CD4-positive, alpha-beta memory T cell (primary cell): ENCODE measurements at places on chromosomes 16 and 17.

GRCh38 chr17:9959377-9959981 is 54.4 kb upstream of the RCVRN start:
- no peak for DNase-seq
- H3K4me1 ChIP-seq = no peaks in the 10 kb centered on the region
- H3K27me3 ChIP-seq = no peaks in the 10 kb centered on the region
- H3K27ac ChIP-seq = no peak overlapping the region

GRCh38 chr17:385178-385835 is 32.7 kb upstream of the RPH3AL start:
- H3K4me1 ChIP-seq = peaks cover 5% of the 10 kb centered on the region
- H3K36me3 ChIP-seq = no peaks in the 10 kb centered on the region
- H3K4me3 ChIP-seq = no peak overlapping the region
- H3K27me3 ChIP-seq = peaks cover 3% of the 10 kb centered on the region

GRCh38 chr16:72291121-72291520 is 119.2 kb upstream of the PMFBP1 start:
- H3K4me3 ChIP-seq = no peak overlapping the region
- no peaks in the 10 kb centered on the region for H3K4me1 ChIP-seq
- H3K36me3 ChIP-seq = no peaks in the 10 kb centered on the region
- no peak for DNase-seq
- no peaks in the 10 kb centered on the region for H3K27me3 ChIP-seq

DNA sequence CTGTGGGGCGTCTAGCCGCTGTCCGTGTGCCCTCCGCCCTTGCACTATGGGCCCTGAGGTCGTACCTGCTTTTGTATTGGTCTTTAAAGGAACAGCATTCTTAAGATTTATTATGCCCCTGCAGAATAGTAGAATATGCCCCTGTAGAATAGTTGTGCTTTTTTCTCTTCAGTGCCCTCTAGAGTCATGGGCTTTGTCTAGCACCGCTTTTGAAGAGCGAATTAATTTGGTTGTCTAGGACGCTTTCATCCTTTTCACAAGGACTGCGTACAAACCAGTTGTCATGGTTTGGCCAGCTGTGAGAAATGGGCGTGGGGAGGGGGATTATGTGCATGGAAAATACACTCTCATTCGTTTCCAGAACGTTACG is 621 bp downstream of the CEP95 start:
- peaks cover 43% of the 10 kb centered on the region for H3K4me1 ChIP-seq
- H3K27ac ChIP-seq = peak overlapping the region; percentile 98
- H3K36me3 ChIP-seq = peaks cover 42% of the 10 kb centered on the region
- H3K27me3 ChIP-seq = no peaks in the 10 kb centered on the region
- H3K4me3 ChIP-seq = peak overlapping the region; percentile 89

DNA sequence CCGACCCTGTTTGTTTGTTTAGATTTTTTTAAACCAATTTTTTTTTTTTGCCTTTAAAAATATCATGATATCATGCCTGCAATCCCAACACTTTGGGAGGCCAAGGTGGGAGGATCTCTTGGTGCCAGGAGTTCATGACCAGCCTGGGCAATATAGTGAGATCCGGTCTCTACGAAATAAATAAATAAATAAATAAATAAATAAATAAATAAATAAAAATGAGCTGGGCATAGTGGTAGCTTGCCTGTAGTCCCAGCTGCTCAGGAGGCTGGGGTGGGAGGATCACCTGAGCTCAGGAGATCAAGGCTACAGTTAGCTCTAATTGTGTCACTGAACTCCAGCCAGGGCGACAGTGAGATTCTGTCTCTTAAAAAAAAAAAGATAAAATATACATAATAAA is 8.1 kb upstream of the IGF2BP1 start:
- no peaks in the 10 kb centered on the region for H3K36me3 ChIP-seq
- H3K4me1 ChIP-seq = no peaks in the 10 kb centered on the region
- H3K27ac ChIP-seq = no peak overlapping the region
- no peak overlapping the region for H3K4me3 ChIP-seq
- H3K27me3 ChIP-seq = peaks cover 23% of the 10 kb centered on the region

GRCh38 chr16:16778332-16778731 is 399.4 kb downstream of the NPIPA7 start:
- no peaks in the 10 kb centered on the region for H3K4me1 ChIP-seq
- no peaks in the 10 kb centered on the region for H3K27me3 ChIP-seq
- no peak overlapping the region for H3K27ac ChIP-seq

GRCh38 chr17:20103454-20104446 is 94.6 kb downstream of the SPECC1 start:
- no peak for DNase-seq
- H3K4me1 ChIP-seq = no peaks in the 10 kb centered on the region
- no peaks in the 10 kb centered on the region for H3K27me3 ChIP-seq
- no peak overlapping the region for H3K4me3 ChIP-seq
- H3K36me3 ChIP-seq = no peaks in the 10 kb centered on the region

GRCh38 chr17:75249564-75249963 is 11.8 kb downstream of the GGA3 start:
- no peak for DNase-seq
- H3K27ac ChIP-seq = peak overlapping the region; percentile 51
- H3K4me3 ChIP-seq = no peak overlapping the region
- no peaks in the 10 kb centered on the region for H3K27me3 ChIP-seq
- peaks cover 16% of the 10 kb centered on the region for H3K36me3 ChIP-seq

- H3K4me1 ChIP-seq = no peaks in the 10 kb centered on the region
- no peak overlapping the region for H3K4me3 ChIP-seq
- no peak overlapping the region for H3K27ac ChIP-seq
- H3K27me3 ChIP-seq = no peaks in the 10 kb centered on the region
- no peak for DNase-seq
- H3K36me3 ChIP-seq = no peaks in the 10 kb centered on the region
These were observed 257.5 kb downstream of the ENGASE start for GRCh38 chr17:79332011-79332554.

- no peak overlapping the region for H3K27ac ChIP-seq
- H3K4me1 ChIP-seq = peaks cover 1% of the 10 kb centered on the region
- no peaks in the 10 kb centered on the region for H3K27me3 ChIP-seq
- H3K4me3 ChIP-seq = no peak overlapping the region
- no peak for DNase-seq
- H3K36me3 ChIP-seq = no peaks in the 10 kb centered on the region
These were observed 36.9 kb upstream of the ERN1 start for GRCh38 chr17:64166876-64167275.

GRCh38 chr17:75518983-75519537 is 2.7 kb downstream of the TSEN54 start:
- DNase-seq = no peak
- H3K27me3 ChIP-seq = no peaks in the 10 kb centered on the region
- H3K27ac ChIP-seq = peak overlapping the region; percentile 70
- peaks cover 22% of the 10 kb centered on the region for H3K36me3 ChIP-seq

DNA sequence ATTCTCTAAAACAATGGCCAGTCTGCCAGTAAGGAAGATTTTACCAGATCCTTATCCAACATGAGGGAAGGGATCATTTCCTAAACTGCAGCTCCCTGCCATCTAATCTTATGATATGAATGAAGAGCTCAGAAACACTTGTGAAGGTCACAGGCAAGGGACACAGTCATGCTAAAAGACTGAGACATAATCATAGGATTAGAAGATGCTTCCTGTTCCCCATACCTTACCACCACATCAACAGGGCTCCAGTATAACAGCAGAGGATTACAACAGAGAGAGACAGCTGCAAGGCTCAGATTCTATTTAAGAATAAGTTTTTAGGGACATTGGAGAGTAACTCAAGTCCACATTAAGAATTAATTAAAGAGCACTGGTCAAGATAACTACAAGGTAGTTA is 93.3 kb downstream of the BRIP1 start:
- no peaks in the 10 kb centered on the region for H3K4me1 ChIP-seq
- DNase-seq = no peak
- H3K27ac ChIP-seq = no peak overlapping the region
- H3K36me3 ChIP-seq = no peaks in the 10 kb centered on the region

DNA sequence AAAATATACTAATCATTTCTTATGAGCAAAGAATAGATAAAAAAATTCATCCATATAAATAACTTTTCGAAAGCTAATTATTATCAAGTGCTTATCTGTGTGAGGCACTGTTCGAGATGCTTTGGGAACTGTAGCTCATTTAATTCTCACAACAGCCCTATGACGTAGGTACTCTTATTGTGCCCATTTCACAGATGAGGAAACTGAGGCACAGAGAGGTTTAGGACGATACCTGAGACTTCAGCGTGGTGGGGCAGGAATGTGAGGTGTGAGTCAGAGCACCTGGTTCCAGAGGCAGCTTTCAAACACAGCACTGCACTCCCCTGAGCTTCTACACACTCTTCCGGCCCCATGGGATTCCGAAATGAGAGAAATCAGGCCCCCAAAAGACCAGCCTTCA is 185.8 kb upstream of the HSBP1 start:
- no peaks in the 10 kb centered on the region for H3K4me1 ChIP-seq
- no peaks in the 10 kb centered on the region for H3K36me3 ChIP-seq
- no peaks in the 10 kb centered on the region for H3K27me3 ChIP-seq
- DNase-seq = no peak
- H3K27ac ChIP-seq = no peak overlapping the region
- no peak overlapping the region for H3K4me3 ChIP-seq

DNA sequence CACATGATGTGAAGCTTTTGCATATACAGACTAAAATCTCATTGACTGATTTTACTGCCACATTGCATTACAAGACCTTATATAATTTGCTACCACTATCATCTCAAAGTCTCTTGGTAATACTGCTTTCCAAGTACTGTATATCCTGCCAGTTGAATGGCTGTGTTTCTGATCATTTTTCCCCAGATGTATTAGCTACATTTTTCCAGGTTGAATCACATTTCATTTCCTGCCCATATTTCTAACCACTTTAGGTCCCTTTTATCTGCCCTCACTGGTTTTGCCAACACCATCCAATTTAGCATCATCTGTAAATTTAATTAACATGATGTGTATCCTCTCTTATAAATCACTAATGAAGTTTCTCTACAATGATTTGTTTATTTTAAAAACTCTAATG is 365.7 kb upstream of the PMFBP1 start:
- DNase-seq = no peak
- no peak overlapping the region for H3K4me3 ChIP-seq
- H3K36me3 ChIP-seq = no peaks in the 10 kb centered on the region
- H3K27me3 ChIP-seq = no peaks in the 10 kb centered on the region

- no peak for DNase-seq
- H3K4me1 ChIP-seq = peaks cover 14% of the 10 kb centered on the region
- H3K36me3 ChIP-seq = peaks cover 22% of the 10 kb centered on the region
- H3K27me3 ChIP-seq = no peaks in the 10 kb centered on the region
- H3K27ac ChIP-seq = no peak overlapping the region
These were observed 24.5 kb downstream of the CLUH start for GRCh38 chr17:2687074-2687418.

- peaks cover 36% of the 10 kb centered on the region for H3K4me1 ChIP-seq
- DNase-seq = peak; percentile 74
- no peaks in the 10 kb centered on the region for H3K27me3 ChIP-seq
- no peaks in the 10 kb centered on the region for H3K36me3 ChIP-seq
These were observed at the start of gene RUSF1 for GRCh38 chr16:31507929-31508705. RUSF1 (minus strand) TSS chr16:31508391; CDS start chr16:31508373, 18 bp downstream.

- H3K27ac ChIP-seq = no peak overlapping the region
- no peak overlapping the region for H3K4me3 ChIP-seq
- H3K4me1 ChIP-seq = no peaks in the 10 kb centered on the region
These were observed 55.5 kb downstream of the SEC14L1 start for GRCh38 chr17:77196251-77196650.

GRCh38 chr17:8226536-8227237 is 16.3 kb upstream of the AURKB start:
- peaks cover 38% of the 10 kb centered on the region for H3K4me1 ChIP-seq
- H3K36me3 ChIP-seq = peaks cover 48% of the 10 kb centered on the region
- no peaks in the 10 kb centered on the region for H3K27me3 ChIP-seq
- no peak overlapping the region for H3K4me3 ChIP-seq

DNA sequence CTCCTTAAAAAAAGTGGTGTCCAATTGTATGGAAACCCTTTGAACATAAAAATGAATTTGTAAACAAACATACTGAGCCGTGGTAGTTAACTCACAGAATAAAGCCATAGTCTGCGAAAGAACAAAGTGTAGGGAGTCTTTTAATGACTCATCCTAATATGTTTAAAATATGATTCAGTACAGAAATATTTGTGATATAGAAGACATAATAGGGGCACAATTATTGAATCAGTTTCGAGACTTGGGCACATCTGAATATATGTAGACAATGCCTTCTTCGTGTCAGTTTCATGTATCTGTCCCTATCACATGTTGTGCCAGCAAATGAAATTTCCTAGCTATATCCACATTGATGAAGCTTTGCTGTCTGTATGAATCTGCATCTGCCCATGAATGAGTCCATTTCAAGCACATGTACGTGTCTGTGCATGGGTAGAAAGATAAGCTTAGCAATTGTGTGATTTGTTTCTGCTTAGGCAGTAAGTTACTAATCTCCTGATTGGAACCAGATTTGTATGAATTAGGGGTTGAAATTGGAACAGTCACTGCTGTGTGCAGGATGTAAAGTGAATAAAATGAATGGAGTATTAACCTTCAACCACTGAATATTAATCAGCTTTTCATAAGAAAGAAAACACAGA is 112.5 kb upstream of the SOX9 start:
- H3K27me3 ChIP-seq = no peaks in the 10 kb centered on the region
- H3K4me1 ChIP-seq = no peaks in the 10 kb centered on the region
- H3K36me3 ChIP-seq = no peaks in the 10 kb centered on the region
- H3K27ac ChIP-seq = no peak overlapping the region

- H3K27me3 ChIP-seq = no peaks in the 10 kb centered on the region
- H3K36me3 ChIP-seq = peaks cover 73% of the 10 kb centered on the region
- no peak for DNase-seq
- H3K4me3 ChIP-seq = no peak overlapping the region
- no peaks in the 10 kb centered on the region for H3K4me1 ChIP-seq
These were observed 18.3 kb downstream of the DNAJA3 start for GRCh38 chr16:4443986-4444385.

- no peaks in the 10 kb centered on the region for H3K27me3 ChIP-seq
- no peak overlapping the region for H3K27ac ChIP-seq
- H3K4me1 ChIP-seq = no peaks in the 10 kb centered on the region
- DNase-seq = no peak
These were observed 98.3 kb upstream of the CIBAR2 start for GRCh38 chr16:85210423-85211169.

GRCh38 chr16:85220125-85220839 is 108.0 kb upstream of the CIBAR2 start:
- H3K4me3 ChIP-seq = no peak overlapping the region
- no peak overlapping the region for H3K27ac ChIP-seq
- H3K27me3 ChIP-seq = no peaks in the 10 kb centered on the region
- no peak for DNase-seq

DNA sequence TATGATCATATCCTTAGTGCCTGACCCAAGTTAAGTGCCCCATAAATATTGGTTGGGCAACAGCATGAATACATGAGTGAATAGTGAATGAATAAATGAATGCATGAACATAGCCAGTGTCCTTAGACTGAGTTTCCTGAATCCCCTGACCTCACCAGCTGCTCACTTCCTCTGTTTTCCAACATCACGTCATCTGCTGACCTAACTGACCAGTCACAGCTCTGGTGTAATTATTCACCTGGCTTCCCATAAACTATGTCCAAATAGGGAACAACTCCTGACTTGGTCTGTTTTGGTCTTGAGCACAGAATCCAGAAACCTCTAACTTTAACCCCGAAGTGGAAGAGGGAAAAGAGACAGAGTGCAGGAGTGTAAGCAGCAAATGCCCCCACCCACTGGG is 83.4 kb downstream of the ASIC2 start:
- no peaks in the 10 kb centered on the region for H3K36me3 ChIP-seq
- H3K27ac ChIP-seq = no peak overlapping the region
- H3K27me3 ChIP-seq = no peaks in the 10 kb centered on the region
- no peak overlapping the region for H3K4me3 ChIP-seq
- no peaks in the 10 kb centered on the region for H3K4me1 ChIP-seq

- peaks cover 8% of the 10 kb centered on the region for H3K27me3 ChIP-seq
- no peak overlapping the region for H3K4me3 ChIP-seq
- no peak overlapping the region for H3K27ac ChIP-seq
- peaks cover 10% of the 10 kb centered on the region for H3K4me1 ChIP-seq
- DNase-seq = no peak
These were observed 3.4 kb upstream of the ZNF423 start for GRCh38 chr16:49859125-49859811.
